ENCODE measurements at places on chromosomes 12 and 14.

GRCh38 chr12:121181181-121181580 lies 28.7 kb upstream of the P2RX4 start:
- H3K36me3 ChIP-seq, result no peaks in the 10 kb centered on the region
- H3K27ac ChIP-seq, result no peak overlapping the region
- no peak overlapping the region for H3K4me3 ChIP-seq
- H3K4me1 ChIP-seq, result no peaks in the 10 kb centered on the region
- no peaks in the 10 kb centered on the region for H3K27me3 ChIP-seq

- H3K36me3 ChIP-seq, result no peaks in the 10 kb centered on the region
- peak overlapping the region; percentile 54 for H3K27ac ChIP-seq
- DNase-seq, result no peak
Observed at GRCh38 chr12:27193854-27194544, 50.1 kb upstream of the STK38L start.

DNA sequence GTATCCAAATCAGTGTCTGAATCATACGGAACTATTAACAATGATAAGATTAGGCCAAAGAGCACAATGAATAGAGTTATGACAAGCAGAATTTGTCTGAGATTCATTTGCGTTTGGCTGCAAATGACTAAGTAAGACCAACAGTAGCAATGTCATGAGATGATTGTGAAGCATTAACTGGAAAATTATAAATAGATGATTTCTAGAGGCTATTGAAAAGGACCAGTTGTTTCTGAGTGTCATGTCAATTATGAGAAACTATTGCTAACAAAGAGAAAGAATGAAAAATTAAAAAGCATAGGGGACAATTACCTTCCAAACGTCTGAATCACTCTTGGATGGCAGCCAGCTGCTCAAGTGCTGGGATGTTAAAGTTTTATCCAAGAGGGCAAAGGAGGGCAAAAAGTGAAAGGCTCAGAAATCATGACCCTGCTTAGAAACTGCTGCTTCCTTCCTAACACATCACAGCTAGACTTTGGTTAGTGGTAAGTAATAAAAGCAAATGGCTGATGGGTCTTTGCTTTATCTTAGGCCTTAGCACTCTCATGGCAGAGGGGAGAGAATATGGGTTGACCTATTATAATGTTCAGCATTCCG lies 89.0 kb downstream of the AKAP6 start:
- no peaks in the 10 kb centered on the region for H3K36me3 ChIP-seq
- peaks cover 31% of the 10 kb centered on the region for H3K4me1 ChIP-seq
- H3K27ac ChIP-seq, result peak overlapping the region; percentile 13
- H3K4me3 ChIP-seq, result no peak overlapping the region

DNA sequence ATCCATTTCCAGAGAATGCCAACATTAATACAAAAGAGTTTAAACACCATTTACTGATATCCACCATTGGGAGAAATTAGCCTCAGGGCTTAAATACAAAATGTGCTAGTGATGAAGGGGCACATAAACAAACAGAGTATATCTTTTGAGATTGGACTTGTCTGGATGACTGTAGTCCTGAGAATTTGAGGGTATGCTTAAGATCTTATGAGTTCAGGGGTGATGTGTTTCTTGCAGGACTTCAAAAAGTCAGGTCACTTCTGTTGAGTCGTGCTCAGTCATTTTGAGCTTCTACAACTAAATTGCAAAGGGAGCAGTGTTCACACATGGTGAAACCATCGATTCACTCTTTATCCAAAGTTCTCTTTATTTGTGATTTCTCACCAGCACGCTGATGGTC lies 425.7 kb downstream of the ATP23 start:
- peaks cover 16% of the 10 kb centered on the region for H3K4me1 ChIP-seq
- H3K36me3 ChIP-seq, result no peaks in the 10 kb centered on the region
- no peaks in the 10 kb centered on the region for H3K27me3 ChIP-seq
- no peak overlapping the region for H3K27ac ChIP-seq

DNA sequence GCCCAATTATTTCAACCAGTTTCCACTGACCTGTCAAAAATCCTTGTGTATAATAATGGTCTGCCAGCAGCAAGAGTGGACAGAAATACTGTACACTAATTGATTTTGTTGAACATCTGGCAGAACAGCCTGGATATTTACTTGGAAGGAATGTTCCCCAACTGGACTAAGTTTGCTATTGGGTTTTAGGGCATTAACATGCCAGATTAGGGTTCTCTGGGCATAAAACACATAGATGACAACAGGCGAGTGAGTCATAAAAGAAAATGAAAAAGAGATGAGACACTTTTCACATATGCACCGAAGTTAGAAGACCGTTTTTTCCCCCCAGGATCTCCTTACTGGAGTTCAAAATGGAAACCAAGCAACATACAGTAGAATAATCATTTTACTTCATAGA lies 236.3 kb upstream of the NAV3 start:
- no peaks in the 10 kb centered on the region for H3K27me3 ChIP-seq
- H3K4me3 ChIP-seq, result no peak overlapping the region
- DNase-seq, result no peak
- no peaks in the 10 kb centered on the region for H3K36me3 ChIP-seq
- no peak overlapping the region for H3K27ac ChIP-seq
- no peaks in the 10 kb centered on the region for H3K4me1 ChIP-seq

DNA sequence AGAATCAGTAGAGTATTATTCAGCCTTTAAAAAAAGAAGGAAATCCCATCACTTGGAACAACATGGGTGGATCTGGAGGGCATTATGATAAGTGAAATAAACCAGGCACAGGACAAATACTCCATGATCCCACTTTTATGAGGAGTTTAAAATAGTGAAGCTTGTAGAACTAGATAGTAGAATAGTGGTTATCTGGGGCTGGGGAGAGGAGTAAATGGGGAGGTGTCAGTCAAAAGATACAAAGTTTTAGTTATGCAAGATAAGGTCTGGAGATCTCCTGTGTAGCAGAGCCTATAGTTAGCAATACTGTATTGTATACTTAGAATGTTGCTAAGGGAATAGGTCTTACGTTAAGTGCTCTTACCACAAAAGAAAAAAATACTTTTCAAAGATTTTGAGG lies 64.9 kb downstream of the RIC8B start:
- no peaks in the 10 kb centered on the region for H3K27me3 ChIP-seq
- no peak overlapping the region for H3K4me3 ChIP-seq
- no peak for DNase-seq
- H3K36me3 ChIP-seq, result peaks cover 10% of the 10 kb centered on the region
- peaks cover 28% of the 10 kb centered on the region for H3K4me1 ChIP-seq

GRCh38 chr12:48165089-48165981 lies 8.0 kb upstream of the ASB8 start:
- no peak overlapping the region for H3K27ac ChIP-seq
- H3K4me1 ChIP-seq, result no peaks in the 10 kb centered on the region
- H3K36me3 ChIP-seq, result no peaks in the 10 kb centered on the region
- no peak overlapping the region for H3K4me3 ChIP-seq

GRCh38 chr12:127731657-127732056 lies 535.3 kb upstream of the TMEM132C start:
- peaks cover 15% of the 10 kb centered on the region for H3K27me3 ChIP-seq
- H3K27ac ChIP-seq, result no peak overlapping the region
- H3K36me3 ChIP-seq, result no peaks in the 10 kb centered on the region
- no peaks in the 10 kb centered on the region for H3K4me1 ChIP-seq
- H3K4me3 ChIP-seq, result no peak overlapping the region

DNA sequence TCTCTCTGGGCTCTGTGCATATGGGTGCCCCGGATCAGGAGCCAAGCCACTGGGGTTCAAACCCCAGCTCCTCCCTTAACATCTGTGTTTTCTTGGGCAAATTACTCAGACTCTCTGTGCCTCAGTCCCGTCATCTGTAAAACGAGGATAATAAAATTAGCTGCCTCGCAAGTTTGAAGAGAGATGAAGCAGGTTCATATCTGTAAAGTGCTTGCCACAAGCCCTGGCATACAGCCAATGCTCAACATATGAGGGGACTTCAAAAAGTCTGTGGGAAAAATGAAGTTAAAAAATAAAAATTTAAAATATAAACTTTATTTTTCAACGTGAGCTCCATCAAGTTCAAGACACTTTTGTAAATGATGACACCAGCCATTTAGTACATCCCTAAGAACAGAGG lies 276.7 kb downstream of the FOXN3 start:
- peaks cover 13% of the 10 kb centered on the region for H3K4me1 ChIP-seq
- DNase-seq, result no peak
- peaks cover 5% of the 10 kb centered on the region for H3K36me3 ChIP-seq
- H3K4me3 ChIP-seq, result no peak overlapping the region
- H3K27ac ChIP-seq, result no peak overlapping the region

DNA sequence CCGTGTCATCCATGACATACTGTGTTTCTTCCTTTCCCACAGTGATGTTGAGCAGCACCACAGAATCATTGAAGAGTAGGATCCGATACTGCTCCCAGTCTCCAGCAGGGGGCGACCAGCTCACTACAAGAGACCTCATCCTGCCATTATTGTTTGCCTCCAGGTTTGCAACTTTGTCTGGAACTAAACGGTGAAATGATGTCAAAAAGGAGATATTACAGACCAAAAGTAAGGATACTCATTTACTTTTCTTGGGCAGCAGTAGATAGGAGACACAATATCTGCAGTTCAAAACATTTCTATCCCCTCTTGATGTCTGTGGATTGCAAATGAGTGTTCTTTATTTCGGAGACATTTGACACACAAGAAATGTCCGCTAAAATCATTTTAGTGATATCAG lies 47.2 kb downstream of the PTPRB start:
- H3K27ac ChIP-seq, result no peak overlapping the region
- H3K36me3 ChIP-seq, result peaks cover 3% of the 10 kb centered on the region
- DNase-seq, result peak; percentile 49
- no peaks in the 10 kb centered on the region for H3K4me1 ChIP-seq
- H3K27me3 ChIP-seq, result no peaks in the 10 kb centered on the region

GRCh38 chr12:69055280-69055679 lies 122.3 kb upstream of the CPM start:
- no peaks in the 10 kb centered on the region for H3K27me3 ChIP-seq
- peaks cover 17% of the 10 kb centered on the region for H3K4me1 ChIP-seq
- peaks cover 2% of the 10 kb centered on the region for H3K36me3 ChIP-seq
- no peak overlapping the region for H3K27ac ChIP-seq

GRCh38 chr12:6840330-6840729 lies 395 bp upstream of the GNB3 start:
- H3K27me3 ChIP-seq, result no peaks in the 10 kb centered on the region
- H3K4me3 ChIP-seq, result no peak overlapping the region
- no peak for DNase-seq

DNA sequence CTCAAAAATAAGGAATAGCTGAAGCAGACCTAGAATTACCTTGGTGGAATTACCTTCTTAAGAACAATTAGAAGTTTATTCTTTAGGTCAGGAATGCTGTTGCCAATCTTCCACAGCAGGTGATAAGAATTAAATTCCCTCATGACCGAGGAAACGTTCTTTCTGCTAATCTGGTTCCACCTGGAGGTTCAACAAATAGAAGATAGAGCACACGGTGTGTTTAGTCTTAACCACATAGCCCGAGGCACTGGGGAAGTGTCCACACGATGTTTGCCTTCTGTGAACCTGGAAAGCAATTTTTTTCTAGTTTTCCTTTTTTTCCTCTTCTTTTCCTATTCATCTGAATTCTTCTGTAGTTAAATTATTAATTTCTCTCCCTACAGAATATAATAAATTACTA lies 906.9 kb downstream of the NRXN3 start:
- peaks cover 33% of the 10 kb centered on the region for H3K4me1 ChIP-seq
- H3K4me3 ChIP-seq, result no peak overlapping the region
- H3K36me3 ChIP-seq, result no peaks in the 10 kb centered on the region
- no peak overlapping the region for H3K27ac ChIP-seq
- no peaks in the 10 kb centered on the region for H3K27me3 ChIP-seq

DNA sequence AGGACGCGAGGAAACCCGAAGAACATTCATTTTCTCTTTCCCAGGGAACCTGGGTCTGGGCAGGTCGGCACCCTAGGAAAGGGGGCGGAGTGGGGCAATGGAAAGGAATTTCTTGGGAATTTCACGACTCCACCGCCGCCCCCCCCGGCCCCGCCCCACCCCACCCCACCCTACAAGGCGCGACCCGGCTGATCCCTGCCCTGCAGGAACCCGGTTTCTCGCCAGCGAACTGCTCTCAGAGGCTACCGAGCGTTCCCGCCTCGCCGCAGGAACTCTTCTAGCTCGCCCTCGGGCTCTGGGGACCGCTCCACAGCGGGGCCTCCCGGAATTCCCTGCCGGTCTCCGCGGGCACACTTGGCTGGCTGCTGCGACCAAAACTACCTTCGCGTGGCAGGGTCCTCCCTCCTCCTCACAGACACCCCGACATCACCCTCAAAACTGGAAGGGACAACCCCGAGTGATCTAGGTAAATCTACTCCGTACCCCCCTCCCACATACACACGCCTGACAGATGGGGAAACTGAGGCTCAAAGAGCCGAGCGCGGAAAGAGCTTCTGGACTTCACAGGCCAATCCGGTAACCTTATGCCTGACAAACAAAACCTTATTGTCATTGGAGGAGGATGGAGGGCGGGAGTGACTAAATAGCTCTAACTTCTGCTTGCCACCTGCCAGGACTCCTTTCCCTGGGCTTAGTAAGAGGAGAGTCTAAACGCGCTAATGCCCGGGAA lies 785 bp upstream of the ACTN1 start:
- H3K4me3 ChIP-seq, result peak overlapping the region; percentile 84
- no peak for DNase-seq
- H3K36me3 ChIP-seq, result no peaks in the 10 kb centered on the region
- H3K4me1 ChIP-seq, result peaks cover 39% of the 10 kb centered on the region
- peak overlapping the region; percentile 39 for H3K27ac ChIP-seq
- no peaks in the 10 kb centered on the region for H3K27me3 ChIP-seq

GRCh38 chr12:64706306-64706705 lies 52.9 kb downstream of the GNS start:
- H3K36me3 ChIP-seq, result peaks cover 2% of the 10 kb centered on the region
- no peak for DNase-seq
- no peak overlapping the region for H3K4me3 ChIP-seq

- no peak for DNase-seq
- peaks cover 6% of the 10 kb centered on the region for H3K27me3 ChIP-seq
- H3K27ac ChIP-seq, result no peak overlapping the region
- H3K4me1 ChIP-seq, result no peaks in the 10 kb centered on the region
- H3K4me3 ChIP-seq, result no peak overlapping the region
- no peaks in the 10 kb centered on the region for H3K36me3 ChIP-seq
Observed at GRCh38 chr14:69822456-69822855, 25.4 kb upstream of the SLC10A1 start.

DNA sequence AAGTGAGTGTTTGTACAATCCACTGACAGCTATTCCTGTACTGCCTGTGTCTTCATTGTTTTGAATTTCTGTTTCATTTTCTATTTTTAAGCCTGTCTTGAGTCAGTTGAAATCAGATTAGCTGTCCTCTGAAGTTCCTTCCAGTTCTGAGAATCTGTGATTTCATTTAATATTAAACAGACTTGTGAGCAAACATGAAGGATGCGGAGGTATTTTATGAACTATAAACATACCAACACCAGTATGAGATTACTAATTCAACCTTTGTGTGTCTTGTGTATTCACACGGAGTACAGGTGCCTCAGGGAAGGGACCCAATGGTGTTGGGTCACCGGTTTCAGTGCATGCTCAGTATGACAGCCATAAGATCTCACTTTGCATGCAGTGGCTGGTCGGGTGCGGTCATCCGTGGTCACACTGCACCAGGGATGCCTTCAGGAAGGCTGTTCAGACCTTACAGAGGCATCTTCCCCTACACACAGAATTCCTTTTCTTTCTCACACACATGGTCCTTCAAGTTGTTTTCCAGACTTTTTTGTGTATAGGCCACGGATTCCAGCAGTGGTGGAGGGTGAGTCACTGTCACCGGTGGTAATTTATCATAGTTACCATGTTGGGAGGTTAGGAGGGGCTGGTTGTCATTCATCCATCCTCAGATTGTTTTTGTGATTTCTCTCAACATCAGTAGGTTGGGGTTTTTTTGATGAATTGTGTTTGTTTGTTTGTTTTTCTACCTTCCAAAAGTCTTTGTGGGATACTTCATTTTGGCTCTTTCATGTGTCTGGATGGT lies 103.0 kb upstream of the SFSWAP start:
- no peak overlapping the region for H3K4me3 ChIP-seq
- H3K36me3 ChIP-seq, result no peaks in the 10 kb centered on the region
- DNase-seq, result no peak
- H3K27me3 ChIP-seq, result peaks cover 61% of the 10 kb centered on the region
